ENCODE measurements at places on chromosomes 13 and 19. TPM values are rescaled to one million over a fixed set of nuclear protein-coding genes. Genes with fewer than 3 reads are reported as not detected.
A peak's percentile ranks its signal among the peaks of the same experiment; 100 is the strongest.

GRCh38 chr19:45348367-45349125 is 8.0 kb downstream of the KLC3 start:
- DNase-seq: no peak

SRRM5 gene
- 0.07 TPM for total RNA-seq

DNA sequence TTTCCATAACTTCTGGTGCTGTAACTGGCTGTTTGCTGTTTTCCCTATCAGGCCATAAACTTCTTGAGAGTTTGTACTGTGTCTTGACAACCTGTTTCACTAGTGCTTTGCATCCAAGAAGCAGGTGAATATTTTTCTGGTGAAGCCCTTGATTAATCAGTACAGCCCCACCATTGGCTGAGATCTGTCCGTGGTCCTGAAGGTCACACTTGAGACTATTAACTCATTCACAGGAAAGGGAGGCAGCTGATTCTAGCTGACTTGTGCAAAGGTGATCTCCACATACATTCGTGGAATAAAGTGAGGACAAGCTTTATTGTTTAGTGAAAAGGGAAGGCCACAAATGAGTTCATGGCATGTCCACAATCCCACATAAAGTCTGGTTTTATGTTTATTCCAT is 61.4 kb upstream of the ZNF835 start:
- DNase-seq: no peak

DNA sequence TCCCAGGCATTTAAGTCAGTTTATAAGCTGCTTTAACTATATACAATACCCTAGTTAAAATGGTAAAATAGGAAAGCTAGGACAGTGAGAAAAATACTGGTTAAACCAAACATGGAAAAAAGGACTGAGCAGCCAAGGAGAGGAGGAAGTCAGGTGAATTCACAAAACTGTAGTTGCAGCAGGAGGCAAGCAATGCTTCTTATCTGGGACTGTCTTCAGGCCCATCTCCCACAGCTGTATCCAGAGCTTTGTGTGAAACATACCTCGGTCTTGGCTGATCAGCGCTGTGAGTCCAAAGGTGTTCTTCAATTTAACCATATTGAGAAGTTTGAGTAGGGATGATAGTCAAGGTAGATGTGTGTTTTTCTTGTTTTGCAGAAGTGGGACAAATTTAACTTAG is 15.7 kb upstream of the SUPT20H start:
- DNase-seq: no peak

DNA sequence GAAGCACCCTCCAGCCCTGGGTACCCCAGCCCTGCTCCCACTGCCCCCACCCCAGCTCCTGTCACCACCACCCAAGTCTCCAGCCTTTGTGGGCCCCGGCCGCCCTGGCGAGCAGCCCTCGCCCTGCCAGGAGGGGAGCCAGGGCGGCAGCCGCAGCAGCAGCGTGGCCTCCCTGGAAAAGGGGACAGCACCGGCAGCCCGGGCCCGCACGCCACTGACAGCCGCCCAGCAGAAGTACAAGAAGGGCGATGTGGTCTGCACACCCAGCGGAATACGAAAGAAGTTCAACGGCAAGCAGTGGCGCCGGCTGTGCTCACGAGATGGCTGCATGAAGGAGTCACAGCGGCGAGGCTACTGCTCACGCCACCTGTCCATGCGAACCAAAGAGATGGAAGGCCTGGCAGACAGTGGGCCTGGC is 3.9 kb downstream of the CIC start:
- no peak for DNase-seq

DNA sequence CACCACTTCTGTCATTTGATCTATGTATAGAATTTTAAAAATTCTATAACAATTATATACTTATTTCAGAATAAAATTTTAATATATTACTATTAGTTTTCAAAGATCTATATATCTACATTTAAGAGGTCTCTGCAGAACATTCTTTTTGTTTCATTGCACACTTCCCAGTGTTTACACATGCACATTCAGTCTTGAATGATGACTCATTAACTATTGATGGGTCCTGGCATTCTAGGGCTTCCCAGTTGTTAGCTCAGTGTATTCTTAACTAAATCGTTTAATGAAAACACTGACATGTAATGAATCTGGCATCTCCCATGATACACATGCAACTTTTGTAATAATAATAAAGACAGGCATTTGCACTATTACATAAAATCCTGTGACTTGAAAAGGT is 324.6 kb downstream of the KLF12 start:
- no peak for DNase-seq

DNA sequence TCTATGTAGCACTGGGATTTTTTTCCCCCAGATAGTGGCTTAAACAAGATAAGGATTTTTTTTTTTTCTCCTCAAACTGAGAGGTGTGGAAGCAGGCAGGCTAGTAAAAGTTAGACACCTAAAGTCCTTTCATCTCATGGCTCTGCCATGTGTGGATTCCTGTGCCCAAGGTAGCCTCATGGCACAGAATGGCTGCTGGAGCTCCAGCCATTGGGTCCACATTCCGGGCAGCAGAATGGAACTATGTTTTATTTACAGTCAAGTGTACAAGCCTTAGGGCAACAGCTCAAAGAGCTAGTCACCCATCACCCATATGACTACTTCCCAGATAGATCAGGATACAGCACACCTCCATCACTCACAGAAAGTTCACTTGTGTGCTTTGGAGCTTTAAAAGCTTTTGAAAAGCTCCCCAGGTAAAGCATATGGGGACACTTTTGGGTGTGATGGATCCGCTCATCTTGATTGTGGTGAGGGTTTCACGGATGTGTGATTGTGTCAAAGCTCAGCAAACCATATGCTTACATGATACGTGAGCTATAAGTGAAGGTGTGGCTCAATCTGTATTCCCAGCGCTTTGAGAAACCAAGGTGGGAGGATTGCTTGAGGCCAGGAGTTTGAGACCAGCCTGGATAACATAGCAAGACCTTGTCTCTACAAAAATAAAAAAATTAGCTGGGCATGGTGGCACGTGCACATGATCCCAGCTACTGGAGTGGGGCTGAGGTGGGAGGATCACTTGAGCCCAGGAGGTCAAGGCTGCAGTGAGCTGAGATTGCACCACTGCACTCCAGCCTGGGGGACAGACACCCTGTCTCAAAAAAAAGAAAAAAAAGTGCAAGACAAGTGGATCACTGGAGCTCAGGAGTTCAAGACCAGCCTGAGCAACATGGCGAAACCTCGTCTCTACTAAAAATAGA is 18.1 kb downstream of the PGLS start:
- no peak for DNase-seq

GRCh38 chr13:57286511-57287098 is 119.6 kb downstream of the PRR20E start:
- DNase-seq: no peak

DNA sequence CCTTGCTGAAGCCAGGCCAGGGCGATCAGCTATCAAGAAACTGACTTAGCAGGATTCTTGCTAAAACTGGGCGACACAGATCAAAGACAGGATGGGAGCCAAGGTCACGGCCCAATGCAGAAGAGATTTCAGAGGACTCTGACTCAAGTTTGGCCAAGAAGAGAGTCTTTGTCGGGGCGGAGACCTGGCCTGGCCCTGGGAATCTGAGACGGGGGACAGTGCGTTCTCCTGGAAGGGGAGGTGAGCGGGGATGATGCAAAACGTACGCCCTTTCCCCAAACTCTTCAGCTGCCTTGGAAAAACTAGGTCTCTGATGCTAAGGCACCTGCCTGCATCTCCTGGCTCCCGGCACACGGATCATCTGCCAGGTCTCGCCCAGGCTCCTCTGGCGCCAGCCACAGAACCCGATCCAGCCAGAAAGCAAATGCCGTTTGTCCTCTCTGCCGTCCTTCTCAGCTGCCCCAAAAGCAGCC is 9.8 kb downstream of the MVB12A start:
- peak; percentile 41 for DNase-seq

CEACAM4 gene
- total RNA-seq: not detected

DNA sequence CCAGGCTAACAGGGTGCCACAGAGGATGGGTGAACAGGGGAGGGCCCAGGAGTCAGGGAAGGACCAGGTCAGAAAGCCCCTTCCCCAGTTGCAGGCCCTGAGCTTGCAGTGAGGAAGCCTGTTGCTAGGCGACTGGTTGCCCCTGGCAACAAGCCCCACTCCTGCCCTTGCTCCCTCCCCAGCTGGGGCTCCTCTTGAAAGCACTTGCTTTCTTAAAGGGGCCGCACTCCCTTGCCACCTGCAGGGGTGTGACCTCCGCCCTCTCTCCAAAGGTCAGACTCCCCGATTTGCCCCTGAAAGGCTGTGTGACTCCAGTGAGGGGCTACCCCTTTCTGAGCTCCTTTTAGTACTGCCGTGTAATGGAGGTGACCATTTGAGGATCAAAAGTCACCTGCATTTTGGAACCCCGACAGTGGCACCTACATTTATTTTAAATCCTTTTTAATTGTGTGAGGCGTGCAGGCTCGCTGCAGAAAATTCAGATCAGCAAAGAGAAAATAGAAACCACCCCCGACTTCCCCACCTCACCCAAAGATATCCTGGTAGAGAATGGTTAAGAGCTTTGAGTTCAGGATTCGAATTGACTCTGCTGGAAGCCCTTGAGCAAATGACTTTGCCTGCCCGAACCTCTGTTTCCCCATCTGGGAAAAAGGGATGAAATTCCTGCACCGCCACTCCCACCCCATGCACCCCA is 4.8 kb downstream of the FCHO1 start:
- DNase-seq: peak; percentile 46

POGLUT2 gene
- total RNA-seq: 2.4 TPM

GRCh38 chr19:14248578-14249011 is 42.6 kb upstream of the ADGRL1 start:
- DNase-seq: peak; percentile 38

HOMER3 gene
- total RNA-seq: 16.4 TPM

Measured in heart left ventricle (tissue), 16 donors.